ENCODE measurements at places on chromosomes 16 and 17.

GRCh38 chr17:71855010-71855409 lies 265.8 kb upstream of the SOX9 start:
- DNase-seq = no peak

DNA sequence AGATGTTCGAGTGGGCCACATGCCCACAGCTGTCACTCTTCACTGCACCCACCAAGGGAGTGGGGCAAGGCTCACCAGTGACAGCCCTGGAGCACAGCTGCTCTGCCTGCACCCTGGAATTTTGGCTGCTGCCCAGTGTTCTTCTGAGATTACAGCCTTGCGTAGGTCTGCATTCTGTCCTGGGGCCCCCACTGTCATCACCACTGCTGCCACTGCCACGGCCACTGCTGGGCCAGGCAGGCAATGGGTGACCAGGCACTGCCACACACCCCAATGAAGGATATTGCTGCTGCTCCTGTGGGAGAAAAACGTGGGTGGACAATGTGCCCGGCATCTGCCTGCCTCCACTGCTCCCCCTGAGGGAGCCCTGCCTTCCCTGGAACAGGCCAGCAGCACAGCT lies 1717.0 kb downstream of the TP53TG3F start:
- no peak for DNase-seq

GRCh38 chr16:88065747-88066142 lies 114.5 kb downstream of the BANP start:
- no peak for DNase-seq

- DNase-seq = no peak
Measured at GRCh38 chr17:69900829-69901228, 174.2 kb upstream of the KCNJ16 start.

- DNase-seq = no peak
Measured at GRCh38 chr17:9974448-9975381, 69.6 kb upstream of the RCVRN start.

GRCh38 chr16:9528511-9529079 lies 437.2 kb downstream of the HAPSTR1 start:
- no peak for DNase-seq

DNA sequence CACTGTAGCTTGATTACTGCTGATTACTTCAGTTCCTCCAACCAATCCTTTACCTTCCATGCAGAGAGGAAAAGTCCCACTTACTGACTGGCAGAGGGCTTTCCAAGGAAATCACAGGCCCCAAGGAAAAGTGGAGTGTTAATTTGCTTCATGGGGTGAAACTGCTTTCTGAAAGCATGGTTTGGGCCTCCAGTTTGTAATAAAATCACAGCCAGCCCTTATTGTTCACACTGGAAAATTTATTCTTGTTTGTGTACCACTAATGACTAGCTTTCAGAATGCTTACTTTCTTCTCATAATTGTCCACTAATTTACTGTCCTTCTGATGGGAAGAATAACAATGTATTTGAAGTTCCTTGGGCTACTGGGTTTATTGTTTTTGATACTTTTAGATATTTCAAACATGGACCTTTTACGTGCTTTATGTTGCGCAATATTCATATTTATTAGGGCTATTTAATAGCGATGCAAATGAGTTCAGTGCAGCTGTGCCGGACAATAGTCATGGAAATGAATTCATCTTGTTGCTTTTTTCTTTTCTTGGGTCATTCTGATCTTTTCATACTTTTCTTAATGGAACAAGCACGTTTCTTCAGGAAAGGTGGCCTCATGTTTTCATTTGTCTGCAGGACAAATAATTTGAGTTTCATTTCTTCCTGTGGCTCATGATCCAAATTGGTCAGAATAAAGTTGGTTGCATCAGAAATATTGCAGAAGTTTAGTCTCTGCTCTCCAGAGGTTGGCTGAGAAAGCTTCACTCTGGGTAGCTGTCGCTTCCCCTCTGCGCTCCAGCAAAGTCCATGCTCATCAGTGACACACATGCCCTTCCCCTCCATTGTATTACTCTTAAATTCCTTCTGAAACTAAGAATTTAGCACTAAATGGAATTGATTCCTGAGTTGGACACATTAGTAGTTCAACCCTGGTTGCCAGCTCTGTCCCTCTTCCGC lies 128.7 kb downstream of the PRKCA start:
- DNase-seq = peak; percentile 75

DNA sequence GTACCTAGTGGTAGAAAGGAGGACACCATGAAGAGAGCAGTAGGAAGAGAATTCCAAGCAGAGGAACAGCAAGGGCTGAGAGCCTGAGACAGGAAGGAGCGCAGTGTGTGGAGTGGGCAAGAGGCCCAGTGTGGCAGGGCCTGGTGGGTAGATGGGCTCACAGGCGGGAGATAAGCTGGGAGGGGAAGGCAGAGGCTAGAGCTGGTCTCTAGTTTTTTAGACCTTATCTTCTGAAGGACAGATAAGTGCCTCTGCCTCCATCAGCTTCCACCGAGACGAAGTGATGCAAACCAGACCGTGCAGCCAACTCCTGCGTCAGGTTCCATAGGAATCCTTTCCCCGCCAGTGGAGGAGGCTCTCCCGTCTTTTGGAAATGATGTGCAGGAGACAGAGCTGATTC lies 33.6 kb downstream of the CDH1 start:
- DNase-seq = no peak

DNA sequence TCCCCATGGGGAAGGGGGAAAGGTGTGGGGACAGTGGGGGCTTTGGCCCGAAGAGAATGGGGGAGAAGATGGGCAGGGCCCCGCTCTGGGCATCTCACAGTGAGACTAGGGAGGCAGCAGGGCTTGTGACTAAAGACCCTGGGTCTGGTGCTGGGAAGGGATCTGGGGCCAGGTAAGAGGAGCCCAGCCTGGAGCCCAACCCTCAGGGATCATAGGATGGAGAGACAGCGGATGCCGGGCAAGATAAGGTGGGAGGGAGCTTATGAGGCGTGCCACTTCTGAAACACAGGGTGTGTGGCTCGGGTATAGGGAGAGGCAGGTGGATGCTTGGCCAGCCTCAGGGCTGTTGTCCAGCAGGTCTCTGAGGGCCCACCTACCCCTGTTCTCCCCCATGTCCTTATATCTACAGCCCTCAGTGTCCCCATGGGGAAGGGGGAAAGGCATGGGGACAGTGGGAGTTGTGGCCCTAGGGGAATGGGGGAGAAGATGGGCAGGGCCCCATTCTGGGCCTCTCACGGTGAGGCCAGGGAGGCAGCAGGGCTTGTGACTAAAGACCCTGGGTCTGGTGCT lies 15.4 kb downstream of the USP6 start:
- DNase-seq = no peak

DNA sequence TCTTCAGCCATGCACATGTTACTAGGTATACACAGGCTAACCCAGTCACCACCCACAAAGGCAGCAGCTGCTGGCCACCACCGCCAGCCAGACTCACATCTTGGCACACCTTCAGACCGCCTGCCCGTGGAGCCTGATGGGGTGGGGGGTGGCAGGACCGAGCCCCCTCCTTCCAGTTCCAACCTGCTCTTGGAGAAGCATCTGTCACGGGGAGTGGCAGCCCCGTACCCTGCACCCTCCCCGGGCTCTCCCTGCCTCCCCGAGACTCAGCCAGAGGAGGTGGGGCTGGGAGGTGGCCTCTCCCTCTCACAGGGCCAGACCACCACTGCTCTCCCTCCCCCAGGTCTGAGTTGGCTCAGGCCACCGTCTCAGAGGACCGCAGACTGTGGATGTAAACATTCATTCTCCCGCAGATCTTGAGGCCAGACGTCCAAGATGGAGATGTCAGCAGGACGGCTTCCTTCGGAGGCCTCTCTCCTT lies 11.3 kb upstream of the RBFOX3 start:
- no peak for DNase-seq

DNA sequence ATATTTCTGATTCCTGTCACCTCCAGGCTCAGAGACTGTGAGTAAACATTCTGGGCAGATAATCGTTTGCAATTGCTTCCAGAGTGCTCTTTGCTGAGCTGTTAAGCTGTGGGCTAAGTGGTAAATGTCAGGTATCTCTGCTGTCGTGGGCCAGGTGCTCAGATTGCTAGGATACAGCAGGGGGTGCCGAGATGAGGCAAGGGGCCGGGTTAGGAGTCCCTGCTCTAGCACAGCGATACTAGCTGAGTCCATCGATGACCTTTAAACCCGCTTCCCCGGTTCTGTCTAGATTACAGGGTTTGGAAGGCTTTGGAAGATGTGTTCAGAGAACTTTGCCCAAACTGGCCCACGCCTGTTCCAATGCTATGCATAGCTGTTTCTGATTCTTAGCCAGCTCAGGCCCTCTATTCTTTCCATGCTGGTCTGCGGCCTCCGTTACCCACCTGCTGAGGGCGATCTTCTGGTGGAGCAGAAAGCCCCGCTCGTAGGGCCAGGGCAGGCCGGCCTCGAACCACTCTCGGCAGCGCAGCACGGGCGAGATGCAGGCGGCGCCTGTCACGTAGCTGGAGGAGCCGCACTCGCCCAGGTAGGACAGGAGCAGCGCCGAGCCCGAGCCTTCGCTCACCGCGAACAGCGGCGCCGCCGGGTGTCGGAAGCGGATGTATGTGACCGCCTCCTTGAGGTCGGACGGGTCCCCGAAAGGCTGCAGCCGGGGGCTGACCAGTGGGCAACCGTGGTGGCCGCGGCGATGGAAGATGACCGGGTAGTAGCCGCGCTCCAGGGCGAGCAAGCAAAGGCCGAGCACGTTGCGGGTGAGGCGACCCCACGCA lies 979 bp downstream of the ABHD15 start:
- DNase-seq = no peak

DNA sequence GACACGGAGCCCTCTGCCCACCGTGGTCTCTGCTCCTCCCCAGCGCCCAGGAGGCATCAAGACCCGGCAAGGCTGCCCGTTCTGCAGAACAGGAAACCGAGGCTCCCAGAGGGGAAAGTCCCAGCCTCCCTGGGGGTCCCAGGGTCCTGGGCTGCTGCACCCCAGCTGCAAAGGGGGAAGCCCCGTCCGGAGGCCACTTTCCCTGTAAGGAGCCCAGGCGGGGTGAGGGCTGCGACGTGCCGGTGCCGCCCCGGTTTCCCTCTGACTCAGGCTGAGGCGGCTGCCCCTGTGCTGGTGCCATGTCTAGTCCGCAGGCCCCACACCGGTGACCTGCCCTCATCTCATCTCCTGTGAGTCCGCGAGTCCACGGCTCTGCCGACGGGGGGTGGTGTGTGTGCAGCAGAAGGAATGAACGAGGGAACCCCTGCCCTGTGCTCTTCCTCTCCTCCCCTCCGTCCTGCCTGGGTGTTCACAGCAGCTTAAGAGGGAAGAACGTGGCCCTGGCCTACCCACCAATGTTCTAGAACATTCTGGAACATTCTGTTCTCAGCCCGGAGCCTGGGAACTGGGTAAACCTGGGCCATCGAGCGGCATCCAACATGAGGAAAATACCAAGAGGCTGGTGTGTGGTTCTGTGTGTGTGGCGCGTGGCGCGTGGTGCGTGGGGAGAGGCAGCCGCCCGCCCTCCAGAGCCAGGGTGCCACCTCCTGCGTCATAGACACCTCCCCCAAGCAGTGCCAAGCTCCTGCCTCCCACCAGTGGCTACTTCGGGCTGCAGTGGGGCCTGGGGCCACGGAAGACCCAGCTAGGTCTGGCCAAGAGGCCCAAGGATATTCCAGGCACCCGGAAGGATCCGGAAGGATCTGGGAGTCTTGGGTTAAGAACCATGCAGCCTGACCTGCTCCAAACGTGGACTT lies 7.0 kb upstream of the CBFA2T3 start:
- DNase-seq = no peak

DNA sequence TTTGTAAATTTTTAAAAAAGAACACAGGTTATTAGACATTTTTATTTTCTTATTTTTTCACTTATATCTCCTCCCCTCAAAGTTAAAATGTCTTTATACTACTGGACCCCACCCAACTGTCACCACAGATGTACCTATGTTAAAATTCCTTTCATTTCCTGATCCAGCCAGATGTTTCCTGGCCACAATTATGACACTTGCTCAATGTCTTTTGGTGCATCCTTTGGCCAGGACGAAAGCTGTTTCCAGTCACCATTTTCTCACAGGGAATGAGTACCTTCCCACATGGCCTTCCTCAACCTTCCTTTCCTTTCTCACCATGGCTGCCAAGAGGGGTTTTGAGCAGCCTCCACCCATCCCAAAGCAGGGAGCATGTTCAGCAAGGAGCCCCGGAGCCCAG lies 365.7 kb upstream of the MAF start:
- DNase-seq = no peak

- no peak for DNase-seq
Measured at GRCh38 chr17:5540321-5540720, 44.0 kb downstream of the NLRP1 start.

DNA sequence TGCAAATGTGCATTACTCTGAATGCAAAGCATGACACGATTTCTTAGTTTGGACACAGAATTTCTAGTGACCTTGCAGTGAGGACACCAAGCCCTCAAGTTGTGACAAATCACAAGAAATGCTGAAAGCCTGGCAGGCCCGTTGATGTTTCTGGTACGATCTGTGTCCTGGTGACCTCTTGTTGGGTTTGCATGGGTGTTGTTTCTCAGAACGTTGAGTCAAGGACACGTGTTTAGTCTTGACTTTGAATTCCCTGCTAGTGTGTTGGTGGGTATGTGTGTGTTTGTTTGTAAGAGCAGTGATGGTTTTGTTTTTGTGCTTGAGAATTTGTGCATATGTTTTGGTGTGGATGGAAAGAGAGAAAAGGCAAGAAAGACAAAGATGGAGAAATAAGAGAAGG lies 37.8 kb upstream of the MAF start:
- DNase-seq = no peak

DNA sequence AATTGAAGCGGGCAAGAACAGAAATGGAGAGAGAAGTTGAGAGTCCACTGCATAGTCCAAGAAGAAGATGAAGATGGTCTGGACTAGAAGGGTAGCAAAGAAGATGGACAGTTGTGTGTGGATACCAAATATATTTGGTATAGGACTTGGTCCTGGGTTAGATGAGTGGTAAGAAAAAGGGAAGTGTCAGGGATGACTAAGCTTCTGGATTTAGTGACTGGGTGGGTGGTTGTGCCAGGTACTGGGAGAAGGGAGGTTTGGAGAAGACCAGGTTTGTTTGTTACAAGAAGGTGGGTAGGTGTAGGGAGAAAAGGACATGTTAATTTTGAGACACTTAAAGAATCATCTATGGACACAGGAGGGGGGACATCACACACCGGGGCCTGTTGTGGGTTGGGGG lies 5.4 kb downstream of the VMP1 start:
- DNase-seq = no peak

GRCh38 chr16:46743232-46743719 lies 4.9 kb downstream of the MYLK3 start:
- DNase-seq = peak; percentile 8

DNA sequence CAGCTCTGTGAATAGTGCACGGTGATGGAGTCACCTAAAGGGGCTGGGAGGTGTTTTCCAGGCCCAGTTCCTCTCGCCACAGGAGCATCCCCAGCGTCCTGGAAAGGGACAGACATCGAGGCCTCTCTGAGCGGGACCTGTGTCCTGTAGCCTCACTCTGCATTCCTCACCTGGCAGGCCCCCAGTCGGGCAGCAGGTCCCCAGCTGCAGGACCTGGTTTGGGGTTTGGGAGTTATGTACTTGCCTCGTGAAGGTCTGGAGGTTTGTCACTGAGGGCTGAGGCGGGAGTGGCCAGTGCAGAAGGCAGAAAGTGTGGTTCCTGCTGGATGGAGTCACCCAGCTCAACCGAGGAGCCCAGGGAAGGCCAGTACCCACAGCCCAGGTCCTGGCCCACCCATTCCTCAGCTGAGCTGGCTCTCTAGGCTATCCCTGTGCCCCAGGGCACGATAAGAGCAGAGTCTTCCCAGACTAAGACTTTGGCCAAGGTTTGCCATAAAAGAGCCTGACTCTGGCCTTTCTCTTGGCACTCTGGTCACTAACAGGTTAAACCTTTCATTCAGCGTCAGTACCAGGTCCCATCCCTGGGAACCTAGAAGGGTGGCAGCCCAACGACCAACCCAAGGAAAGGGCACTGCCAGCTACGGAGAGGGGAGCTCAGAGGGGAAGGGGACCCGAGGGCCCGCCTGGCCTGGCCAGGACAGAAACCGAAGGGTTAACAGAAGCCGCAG lies 24.4 kb downstream of the TBX4 start:
- no peak for DNase-seq

All from fibroblast of mammary gland (primary cell).